Inflammatory macrophage treated with lipopolysaccharide for 4 hours (primary cell): ENCODE measurements at places on chromosomes 4 and X.

GRCh38 chrX:129654652-129655546 lies at the start of gene APLN:
TSS of gene APLN (minus strand) at chrX:129654956. CDS start at chrX:129654630, 326 bp downstream.
- DNase-seq, result no peak

DNA sequence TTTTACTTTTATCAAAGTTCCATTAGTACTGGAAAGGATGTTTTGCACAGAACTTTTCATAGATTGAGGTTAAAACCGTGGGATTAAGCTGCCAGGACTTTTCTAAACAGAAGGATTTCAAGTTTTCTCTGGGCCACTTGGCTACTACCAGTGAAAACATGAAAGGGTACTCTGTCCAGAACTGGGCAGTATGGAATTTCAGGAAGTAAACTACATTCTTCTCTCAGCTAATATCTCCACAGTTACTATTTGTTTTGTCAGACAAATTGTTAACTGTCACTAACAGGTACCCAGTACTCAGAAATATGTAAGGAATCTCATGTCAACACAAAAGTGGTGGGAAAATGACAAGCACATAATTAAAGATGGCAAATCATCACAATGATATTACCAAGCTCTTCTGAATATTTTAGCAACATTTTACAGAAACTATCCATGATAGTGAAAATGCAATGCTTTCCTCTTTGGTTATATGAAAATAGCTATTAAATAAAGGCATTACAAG lies 454.4 kb downstream of the C4orf33 start:
- DNase-seq, result no peak

DNA sequence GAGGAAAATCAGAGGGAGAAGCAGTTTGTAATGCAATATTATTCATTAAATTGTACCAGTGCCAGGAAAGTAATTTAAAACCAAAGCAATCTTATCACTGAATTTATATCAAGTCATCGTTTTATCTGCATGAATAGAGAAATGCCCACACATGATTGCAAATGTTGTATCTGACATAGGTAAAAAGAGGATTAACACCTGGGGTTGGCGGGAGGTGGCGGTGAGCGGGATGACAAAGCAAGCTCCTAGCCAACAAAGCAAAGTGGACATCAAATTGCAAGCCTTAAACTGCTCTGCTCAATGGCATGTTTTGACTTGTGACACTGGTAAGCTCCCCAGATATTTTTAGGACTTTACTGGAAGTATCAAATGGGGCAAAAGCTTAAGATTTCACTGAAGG lies 16.4 kb downstream of the HPGD start:
- DNase-seq, result no peak

- no peak for DNase-seq
Measured at GRCh38 chr4:123064390-123064789, 142.0 kb upstream of the NUDT6 start.

- DNase-seq, result no peak
Measured at GRCh38 chr4:82775243-82775642, 23.4 kb downstream of the SCD5 start.

DNA sequence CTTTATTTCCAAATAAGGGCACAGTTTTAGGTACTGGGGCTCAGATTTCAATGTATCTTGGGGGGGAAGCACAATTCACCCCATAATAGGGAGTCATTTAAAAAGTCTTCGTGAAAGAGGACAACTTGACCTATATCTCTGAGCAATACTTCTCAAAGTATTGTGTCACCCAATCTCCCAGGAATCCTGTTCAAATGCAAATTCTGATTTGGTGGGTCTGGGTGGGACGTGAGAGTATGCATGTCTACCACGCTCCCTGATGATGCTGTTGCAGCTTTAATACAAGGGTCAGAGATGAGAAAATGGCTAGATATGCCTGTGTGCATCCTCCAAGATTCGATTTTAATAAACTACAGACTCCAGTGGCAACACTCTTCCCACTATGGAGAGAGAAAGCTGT lies 514.8 kb downstream of the BCOR start:
- no peak for DNase-seq

DNA sequence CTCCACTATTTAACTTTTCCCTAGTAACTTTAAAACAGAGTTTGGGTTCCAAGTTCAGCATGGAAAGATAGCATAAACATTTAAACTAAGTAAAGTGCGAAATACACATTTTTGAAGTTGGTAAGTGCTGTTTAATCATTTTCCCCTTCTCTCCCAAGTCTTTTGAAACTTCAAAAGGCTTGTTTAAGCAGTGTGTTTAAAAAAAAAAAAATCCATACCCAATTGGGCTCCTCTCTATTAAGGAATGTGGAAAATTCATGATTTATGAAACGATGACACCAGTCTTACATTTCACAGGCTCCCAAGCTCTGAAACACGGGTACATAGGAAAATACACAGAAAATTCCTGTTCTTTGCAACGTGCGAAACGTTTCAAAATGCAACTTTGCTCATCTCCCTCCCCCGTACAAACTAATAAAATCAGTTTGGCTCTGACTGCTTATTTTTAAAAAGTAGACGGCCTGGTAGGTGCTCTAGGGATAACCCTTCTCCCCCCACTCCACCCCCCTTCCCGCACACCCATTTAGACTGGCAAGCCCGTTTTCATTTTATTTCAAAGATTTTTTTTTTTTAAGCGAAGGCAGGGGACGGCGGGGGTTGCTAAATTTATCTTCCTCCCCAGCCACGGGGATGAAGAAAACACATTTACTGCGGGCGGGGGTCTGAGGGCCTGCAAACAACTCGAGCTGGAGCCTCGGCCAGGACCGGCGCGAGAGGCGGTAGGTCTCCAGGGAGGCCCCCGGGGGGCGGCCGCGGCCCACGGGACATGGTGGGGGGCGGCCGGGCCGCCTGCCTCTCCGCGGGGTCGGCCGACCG lies 786 bp upstream of the ZFX start:
- peak; percentile 76 for DNase-seq

- no peak for DNase-seq
Measured at GRCh38 chr4:87068583-87069021, 133.8 kb downstream of the AFF1 start.

GRCh38 chr4:36753048-36753447 lies 471.6 kb downstream of the DTHD1 start:
- DNase-seq, result no peak

GRCh38 chr4:92651536-92651935 lies 347.8 kb downstream of the GRID2 start:
- no peak for DNase-seq

DNA sequence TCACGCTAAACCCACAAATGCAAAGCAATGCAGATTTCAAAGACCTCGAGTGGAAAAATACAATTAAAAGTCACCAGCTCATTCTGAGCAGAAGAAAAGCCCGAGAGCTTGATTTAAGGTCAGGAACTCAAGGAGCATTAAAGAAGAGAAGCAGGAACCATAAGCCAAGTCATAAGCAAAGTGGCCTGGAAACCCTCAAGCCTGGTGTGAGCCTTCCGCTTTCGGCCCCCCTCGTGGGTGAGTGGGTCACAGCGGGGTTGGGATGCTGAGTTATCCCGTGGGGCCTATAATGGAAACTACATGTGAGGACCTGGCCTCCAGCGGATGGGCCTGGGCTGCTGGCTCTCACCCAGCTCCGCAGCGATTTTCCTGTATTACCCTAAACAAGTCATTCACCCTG lies 504.3 kb downstream of the RAB28 start:
- DNase-seq, result no peak

DNA sequence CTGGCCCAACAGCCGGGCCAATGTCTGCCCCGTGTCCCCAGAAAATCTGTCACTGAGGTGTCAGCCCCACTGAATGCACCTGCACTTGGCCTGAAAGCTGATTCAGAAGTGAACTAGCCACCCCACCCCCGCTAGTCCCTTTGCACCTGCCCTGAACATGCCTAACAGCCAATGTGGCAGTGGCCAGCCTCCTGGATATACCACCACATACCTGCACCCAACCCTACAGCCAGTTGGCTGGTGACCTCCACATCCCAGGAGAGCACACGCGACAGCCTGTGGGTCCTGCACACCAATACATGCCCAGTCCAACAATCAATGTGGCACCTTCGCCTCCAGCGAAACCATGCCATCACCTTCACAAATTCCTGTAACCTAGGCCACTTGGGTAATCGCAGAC lies 116.7 kb downstream of the GALNTL6 start:
- DNase-seq, result no peak

GRCh38 chr4:76867880-76868655 lies 29.9 kb downstream of the SOWAHB start:
- DNase-seq, result no peak

GRCh38 chr4:146099585-146099984 lies 75.9 kb upstream of the LSM6 start:
- DNase-seq, result no peak

- DNase-seq, result no peak
Measured at GRCh38 chr4:95551653-95552052, 2.9 kb upstream of the UNC5C start.

DNA sequence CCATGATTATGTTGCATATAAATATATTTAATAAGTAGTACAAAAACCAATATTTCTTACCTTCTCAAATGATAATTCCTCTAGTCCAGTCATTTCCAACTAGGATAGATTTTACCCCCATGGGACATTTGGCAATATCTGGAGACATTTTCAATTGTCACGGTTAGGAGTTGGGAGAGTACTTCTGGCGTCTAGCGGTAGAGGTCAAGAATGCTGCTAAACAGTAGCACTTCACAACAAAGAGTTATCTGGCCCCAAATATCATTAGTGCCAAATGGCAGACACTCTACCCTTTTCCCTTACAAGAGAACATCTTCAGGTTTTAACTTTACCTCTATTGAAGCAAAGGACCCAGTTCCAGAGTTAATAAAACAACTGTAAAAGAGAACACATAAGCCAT lies 168.1 kb downstream of the FAT4 start:
- DNase-seq, result no peak
